Thyroid gland (tissue), 4 donors: ENCODE measurements at places on chromosomes 1 and 21. TPM values are rescaled to one million over a fixed set of nuclear protein-coding genes. Genes with fewer than 3 reads are reported as not detected.

The OR2T35 gene
- not detected for total RNA-seq

The ALX3 gene
- not detected for total RNA-seq

The NBPF10 gene
- 3.5 TPM for total RNA-seq

The RGS8 gene
- 5.9 TPM for total RNA-seq

The SELL gene
- total RNA-seq = 1.5 TPM

GRCh38 chr1:8363186-8363766, 45.4 kb downstream of the SLC45A1 start:
- no peak overlapping the region for H3K4me3 ChIP-seq
- H3K27ac ChIP-seq = peak overlapping the region; percentile 79
- H3K4me1 ChIP-seq = peaks cover 40% of the 10 kb centered on the region
- H3K27me3 ChIP-seq = no peaks in the 10 kb centered on the region
- H3K36me3 ChIP-seq = peaks cover 48% of the 10 kb centered on the region
- DNase-seq = peak; percentile 44

DNA sequence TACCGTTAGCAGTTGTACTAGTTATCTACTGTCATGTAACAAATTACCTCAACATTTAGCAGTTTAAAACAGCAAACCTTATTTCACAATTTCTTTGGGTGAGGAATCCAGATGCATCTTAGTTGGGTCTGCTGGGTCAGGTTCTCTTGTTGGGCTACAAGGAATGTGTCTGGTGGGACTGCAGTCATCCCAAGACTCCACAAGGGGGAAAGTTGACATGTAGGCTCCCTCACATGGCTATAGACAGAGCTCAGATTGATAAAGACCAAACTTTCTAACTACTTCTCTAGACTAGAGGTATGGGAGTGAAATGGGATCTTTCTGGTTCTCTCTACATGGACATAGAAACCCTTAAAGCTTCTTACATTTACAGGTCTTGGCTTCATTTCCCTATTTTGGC, 160.9 kb downstream of the UCK2 start:
- H3K36me3 ChIP-seq = no peaks in the 10 kb centered on the region
- no peak overlapping the region for H3K27ac ChIP-seq
- no peaks in the 10 kb centered on the region for H3K27me3 ChIP-seq
- no peak overlapping the region for H3K4me3 ChIP-seq

DNA sequence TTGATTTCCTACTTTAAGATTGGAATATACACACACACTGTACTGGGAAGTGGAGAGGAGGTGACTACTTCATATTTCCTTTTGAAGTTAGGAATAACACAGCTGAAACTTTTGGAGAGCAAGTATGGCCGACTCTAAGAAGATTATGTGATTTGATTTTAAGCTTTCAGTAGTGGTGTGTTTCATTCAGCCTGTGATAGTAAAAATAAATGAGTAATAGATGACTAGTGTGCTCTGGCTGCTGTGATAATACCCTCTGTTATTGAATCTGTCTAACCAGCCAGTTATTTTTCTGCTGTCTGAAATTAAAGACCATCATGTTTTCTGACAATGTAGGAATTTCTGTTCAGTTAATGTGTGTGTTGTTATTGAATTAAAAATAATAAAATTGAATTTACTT, 48.3 kb downstream of the CTTNBP2NL start:
- H3K4me3 ChIP-seq = no peak overlapping the region
- H3K36me3 ChIP-seq = no peaks in the 10 kb centered on the region
- H3K4me1 ChIP-seq = peaks cover 5% of the 10 kb centered on the region
- no peak overlapping the region for H3K27ac ChIP-seq

GRCh38 chr21:41548781-41549180, 40.8 kb upstream of the TMPRSS2 start:
- H3K27ac ChIP-seq = no peak overlapping the region
- H3K4me3 ChIP-seq = no peak overlapping the region
- DNase-seq = peak; percentile 62

DNA sequence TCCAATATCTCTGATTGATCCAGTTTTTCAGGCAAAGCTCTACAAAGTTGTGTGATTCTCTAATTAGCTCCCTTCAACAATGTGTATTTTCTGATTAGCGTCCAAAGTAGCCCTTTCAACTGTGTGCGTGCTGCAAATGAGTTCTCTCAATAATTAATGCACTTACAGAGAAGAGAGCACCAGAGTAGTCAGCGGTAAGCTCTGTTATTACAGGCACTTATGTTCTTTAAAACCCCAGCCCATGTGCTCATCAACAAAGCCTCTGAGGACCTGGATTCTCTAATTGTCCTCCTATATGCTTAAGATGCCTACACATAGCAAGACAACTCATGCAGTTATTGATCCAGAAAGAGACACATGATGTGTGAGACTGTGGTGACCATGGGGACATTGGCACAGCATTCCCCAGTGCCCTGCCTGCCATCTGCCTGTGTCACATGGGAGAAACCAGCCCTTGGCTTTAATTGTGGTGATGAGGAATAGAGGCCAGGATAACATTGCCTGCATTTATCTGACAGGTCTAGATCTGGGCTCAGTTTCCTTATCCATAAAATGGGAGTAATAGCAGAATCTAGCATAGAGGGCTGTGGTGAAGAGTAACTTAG, 151.7 kb downstream of the PCP4 start:
- H3K27me3 ChIP-seq = no peaks in the 10 kb centered on the region
- H3K36me3 ChIP-seq = no peaks in the 10 kb centered on the region
- H3K4me1 ChIP-seq = no peaks in the 10 kb centered on the region
- no peak overlapping the region for H3K27ac ChIP-seq
- DNase-seq = no peak

- H3K4me1 ChIP-seq = no peaks in the 10 kb centered on the region
- H3K27ac ChIP-seq = no peak overlapping the region
- H3K4me3 ChIP-seq = no peak overlapping the region
- no peak for DNase-seq
- no peaks in the 10 kb centered on the region for H3K36me3 ChIP-seq
Observed at GRCh38 chr1:70518106-70518505, 107.0 kb downstream of the CTH start.
